Activated CD4-positive, alpha-beta T cell treated with anti-CD3 and anti-CD28 coated beads, Interleukin-2, amount 50 U/mL, for 1 hour (primary cell): ENCODE measurements at places on chromosomes 4 and X.

- DNase-seq = no peak
Observed at GRCh38 chr4:151624626-151625565, 135.9 kb downstream of the GATB start.

- no peak for DNase-seq
Observed at GRCh38 chr4:2186133-2186864, 55.6 kb downstream of the HAUS3 start.

GRCh38 chr4:107098401-107098800, 62.3 kb upstream of the DKK2 start:
- DNase-seq = no peak

DNA sequence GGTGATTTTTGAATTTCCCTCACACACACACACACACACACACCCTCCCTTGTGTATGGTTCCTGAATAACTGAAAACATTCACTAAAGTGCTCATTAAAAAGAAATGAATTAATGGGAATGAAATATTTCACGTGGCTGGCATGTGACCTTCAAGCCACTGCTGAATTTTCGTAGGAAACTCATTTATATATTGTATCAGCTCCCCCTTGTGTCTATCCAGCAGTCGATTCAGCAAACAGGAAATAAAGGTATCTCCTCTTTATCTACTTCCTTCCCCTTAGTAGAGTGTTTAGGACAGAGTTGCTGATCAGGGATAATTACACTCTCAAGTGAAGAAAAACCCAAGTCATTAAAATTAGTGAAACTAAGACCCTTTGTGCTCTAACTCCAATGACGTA, 912.6 kb upstream of the LCORL start:
- DNase-seq = no peak

- no peak for DNase-seq
Observed at GRCh38 chrX:109997786-109998452, 5.0 kb upstream of the TMEM164 start.

DNA sequence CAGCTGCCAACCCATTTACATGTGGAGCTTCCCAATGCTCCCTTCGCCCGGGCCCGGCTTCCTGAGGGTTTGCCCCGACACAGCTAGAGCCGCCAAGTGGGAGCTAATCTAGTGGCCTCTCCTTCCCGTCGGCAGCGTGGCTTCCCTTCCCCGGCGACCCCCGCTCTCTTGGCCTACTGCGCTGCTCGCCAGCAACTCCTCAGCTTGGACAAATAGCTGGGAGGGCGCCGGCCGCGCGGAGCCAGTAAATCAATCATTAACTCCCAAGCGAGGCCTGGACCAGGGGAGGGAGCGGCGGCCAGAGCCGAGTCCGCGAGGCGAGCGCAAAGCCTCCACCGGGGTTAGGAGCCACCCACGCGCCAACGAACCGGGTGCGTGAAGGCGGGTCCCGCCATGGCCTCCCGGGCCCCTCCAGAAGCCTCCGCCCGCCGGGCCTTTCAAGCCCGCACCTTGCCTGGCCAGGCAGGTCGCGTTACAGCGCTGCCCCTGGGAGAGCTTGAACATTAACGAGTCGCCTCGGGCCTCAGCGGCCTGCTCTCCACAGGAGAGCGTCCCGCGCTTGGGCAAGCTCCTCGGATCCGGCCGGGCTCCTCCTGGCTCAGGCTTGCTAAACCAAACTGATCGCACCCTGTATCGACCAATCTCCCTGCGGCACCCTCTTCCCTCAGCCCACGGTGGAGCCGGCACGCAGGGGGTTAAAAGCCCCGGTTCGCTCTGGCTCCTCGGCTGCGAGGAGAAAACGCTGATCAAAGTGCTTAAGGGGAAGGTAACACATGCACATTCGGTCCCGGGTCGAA, 10.6 kb upstream of the BCOR start:
- no peak for DNase-seq

- DNase-seq = no peak
Observed at GRCh38 chr4:72205831-72206230, 174.0 kb downstream of the NPFFR2 start.

DNA sequence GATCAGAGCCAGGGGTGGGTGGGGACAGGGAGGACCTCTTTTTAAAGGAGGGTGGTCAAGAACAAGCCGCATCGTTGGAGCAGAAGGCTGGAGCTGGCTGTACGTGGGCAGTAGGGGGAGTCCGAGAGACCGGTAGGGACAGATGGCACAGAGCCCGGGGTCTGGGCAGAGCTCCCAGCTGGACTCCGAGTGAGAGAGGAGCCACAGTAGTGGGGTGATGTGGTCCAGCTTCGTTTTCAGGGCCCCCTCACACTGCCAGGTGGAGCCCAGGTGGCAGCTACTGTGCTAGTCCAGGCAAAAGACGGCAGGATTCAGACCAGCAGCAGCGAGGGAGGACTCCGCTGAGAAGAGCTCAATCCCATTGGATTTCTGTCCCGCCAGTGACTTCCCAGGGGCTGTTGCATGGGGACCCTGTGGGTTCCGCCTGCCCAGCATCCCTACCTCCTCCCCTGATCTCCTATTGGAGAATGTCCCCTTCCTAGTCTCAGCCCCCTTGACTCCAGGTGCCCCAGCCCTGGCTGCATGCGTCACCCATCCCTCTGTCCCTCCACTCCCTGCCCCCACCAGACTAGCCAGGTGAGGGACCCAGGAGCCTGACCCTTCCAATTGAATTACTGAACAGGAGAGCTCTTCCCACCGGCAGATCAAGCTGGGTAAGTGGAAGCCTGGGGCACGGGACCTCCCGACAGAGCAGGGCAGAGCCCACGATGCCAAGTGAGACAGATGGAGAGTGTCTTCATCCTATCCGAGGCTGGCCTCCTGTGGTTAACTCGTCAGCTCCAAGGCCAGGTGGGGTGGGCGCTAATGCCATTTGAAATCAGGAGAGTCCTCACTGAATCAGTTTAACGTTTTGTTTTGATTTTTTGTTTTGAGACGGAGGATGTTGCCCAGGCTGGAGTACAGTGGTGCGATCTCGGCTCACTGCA, 2.9 kb downstream of the ARHGAP4 start:
- no peak for DNase-seq

DNA sequence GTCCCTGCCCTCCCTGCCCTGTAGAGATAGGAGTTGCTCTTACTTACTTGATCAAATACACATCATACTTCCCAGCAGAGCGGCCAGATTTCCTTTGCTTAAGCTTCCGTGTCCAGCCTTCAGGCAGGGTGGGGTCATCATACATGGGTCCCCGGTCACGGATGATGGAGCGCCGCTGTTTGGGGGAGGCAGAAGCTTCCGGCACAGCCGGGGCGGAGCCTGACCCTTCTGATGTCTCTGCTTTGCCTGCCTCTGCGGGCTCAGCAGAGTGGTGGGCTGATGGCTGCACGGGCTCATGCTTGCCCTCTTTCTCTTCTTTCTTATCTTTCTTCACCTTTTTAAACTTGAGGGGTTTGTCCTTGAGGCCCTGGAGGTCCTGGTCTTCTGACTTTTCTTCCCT, 12.5 kb upstream of the IRAK1 start:
- no peak for DNase-seq

GRCh38 chr4:21012851-21013331, 312.6 kb downstream of the PACRGL start:
- no peak for DNase-seq

DNA sequence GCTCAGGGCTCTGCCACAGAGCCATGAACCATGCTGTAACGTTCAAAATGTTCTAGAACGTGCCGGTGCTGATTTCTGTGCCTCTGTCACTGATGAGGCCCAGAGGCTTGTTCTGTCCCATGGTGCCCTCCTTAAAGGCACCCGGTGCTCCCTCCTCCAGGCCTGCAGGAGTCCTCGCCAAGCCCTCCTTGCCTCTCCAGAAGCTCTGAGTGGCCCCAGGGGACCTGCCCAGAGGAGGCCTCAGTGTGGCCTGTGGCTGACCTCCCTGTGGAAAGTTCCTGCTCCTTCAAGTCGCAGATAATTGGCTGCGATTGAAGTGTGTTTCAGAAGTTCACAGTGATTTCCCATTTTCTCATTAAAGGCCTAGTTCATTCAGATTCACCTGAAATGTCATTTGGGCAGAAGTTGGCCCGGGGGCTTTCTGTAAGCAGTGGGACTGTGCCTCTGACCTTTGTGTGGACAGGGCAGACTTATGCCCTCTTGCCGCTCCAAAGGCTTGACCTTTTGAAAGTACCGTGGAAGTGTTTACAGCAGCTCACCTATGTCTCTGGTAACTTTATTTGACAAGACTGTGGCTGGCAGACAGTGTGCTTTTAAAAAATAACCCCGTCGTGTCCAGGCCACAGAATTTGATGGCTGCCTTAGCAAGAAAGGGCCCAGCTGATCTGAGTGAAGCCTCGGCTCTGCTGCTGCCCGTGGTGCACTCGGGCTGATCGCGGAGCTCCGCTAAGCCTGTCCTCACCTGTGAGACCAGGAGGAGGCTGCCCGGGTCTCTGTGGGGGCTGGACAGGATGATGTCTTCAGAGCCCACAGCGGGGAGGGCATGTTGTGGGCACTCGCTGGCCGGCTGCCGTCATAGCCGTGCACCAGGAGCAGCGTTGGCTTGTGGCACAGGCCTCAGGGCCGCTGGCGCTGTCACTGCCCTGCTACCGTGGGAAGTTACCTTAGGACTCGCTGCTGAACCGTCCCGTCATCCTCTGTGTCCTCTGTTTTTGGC, 25.3 kb downstream of the TRMT44 start:
- DNase-seq = no peak

DNA sequence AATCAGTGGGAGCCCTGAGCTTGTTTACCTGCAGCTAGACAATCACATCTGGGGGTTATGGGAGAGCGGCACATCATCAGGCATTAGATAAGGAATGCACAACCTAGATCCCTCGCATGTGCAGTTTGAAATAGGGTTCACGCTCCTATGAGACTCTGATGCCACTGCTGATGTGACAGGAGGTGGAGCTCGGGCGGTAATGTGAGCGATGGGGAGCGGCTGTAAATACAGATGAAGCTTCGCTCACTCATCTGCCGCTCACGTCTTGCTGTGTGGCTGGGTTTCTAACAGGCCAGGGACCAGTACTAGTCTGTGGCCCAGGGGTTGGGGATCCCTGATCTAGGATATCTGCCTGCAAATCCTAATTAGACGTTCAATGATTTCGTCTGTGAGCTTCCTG, 90.3 kb downstream of the CRMP1 start:
- DNase-seq = no peak

DNA sequence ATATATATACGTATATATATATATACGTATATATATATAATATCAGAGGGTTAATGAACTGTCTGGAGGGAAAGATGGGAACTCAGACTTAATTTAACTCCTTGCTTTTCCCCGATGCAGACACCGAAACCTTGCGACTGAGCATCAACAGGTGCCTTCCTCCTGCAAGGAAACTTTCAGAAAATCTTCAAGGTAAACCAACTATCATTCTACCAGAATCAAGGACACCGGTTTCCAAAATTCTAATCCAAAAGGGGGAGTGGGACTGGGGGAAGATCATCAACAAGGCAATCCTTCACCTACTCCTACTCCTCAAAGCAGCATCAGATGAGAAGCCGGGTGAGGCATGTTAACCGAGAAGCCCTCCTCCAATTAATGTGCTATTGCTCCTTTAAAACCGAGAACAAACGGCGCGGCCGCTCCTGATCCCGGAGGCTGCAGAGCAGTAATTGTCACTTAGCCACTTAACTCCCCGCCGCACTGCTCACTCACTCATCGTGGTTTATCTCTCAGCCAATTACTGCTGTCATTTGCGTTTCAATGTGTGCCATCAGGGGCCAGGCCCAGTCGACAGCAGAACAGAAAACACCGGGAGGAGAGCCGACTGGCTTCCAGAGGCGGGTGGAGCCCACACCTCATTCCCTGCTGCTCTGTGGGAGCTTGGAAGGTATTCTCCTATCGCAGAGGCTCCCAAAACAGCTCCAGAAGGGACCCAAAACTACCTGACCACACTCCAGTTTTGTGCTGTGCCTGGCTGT, 61.7 kb downstream of the MAML3 start:
- DNase-seq = no peak

GRCh38 chr4:89599026-89599425, 237.9 kb downstream of the SNCA start:
- no peak for DNase-seq

- DNase-seq = no peak
Observed at GRCh38 chr4:123427951-123428350, 31.4 kb downstream of the SPRY1 start.

DNA sequence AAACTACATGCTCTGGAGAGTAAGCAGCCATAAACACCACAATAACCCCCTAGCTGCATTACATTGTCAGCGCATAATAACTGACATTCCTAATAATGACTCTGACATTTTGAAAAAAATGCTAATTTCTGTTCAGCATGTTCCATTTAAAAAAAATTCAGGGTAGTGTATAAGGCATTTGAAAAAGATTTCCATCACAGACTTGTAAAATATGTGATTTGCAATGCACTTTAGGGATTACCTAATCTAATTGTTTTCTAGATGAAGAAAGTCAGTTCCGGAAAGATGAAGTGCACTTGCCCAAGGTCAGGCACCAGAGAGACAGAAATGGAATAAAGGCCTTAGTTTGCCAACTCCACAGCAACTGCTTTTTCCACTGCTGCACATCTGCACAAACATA, 55.3 kb downstream of the FANCB start:
- DNase-seq = no peak

GRCh38 chrX:155662282-155662681, 49.5 kb upstream of the TMLHE start:
- no peak for DNase-seq

DNA sequence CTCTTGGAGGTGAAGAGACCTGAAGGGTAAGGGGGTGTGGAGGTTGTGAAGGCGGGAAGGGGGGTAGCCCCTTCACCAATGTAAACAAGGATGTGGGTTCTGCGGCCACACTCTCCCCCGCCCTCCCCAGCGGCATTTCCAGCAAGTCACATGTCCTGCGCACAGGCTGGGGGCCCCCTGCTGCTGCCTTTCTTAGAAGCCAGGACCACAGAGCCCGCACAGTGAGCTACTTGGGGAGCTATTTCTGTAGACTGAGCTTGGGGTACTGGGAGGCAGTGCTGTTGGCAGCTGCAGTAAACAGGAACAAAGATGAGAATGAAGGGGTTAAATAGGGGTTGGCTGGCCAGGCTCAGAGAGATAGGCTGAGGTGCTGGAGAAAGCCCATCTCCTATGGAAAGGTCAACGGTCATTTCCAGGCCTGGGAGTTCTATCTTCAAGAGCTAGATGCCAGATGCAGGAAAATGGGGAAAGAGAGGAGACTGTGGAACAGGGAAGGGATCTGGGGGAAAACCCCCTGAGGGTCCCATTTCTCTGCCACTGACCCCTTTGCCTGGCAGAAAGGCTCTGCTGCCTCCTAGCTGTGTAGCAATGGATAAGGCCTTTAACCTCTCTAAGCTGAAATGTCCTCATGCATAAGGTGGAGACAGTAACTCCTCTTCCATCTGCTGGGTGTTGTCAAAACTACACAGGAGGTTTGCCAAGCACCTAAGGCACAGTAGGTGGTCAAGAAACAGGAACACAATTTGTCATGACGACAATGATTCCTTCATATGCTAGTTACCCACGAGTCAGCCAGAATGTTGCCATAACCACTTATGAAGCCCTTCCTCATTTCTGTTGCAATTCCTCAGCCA, 18.5 kb upstream of the PIM2 start:
- DNase-seq = peak; percentile 82

DNA sequence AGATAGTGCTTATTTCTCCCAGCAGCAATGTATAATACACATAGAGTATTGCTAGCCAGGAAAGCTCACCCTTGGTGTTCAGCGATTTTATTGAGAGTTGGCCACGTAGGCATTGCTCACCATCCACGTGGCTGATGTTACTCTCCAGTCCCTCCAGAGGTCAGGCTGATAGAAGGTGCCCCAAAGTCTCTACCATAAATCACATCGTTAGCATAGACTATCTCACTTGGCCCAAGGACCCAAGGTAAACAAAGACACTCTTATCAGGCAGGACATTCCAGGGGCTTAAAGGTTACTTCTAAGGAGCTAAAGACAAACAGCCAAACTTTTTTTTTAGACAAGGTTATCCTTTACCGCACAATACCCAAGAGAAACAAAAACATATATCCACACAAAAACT, 30.3 kb upstream of the RGN start:
- no peak for DNase-seq

GRCh38 chr4:37802068-37802666, 24.3 kb upstream of the PGM2 start:
- no peak for DNase-seq
